ENCODE measurements at places on chromosomes 5 and 9.

GRCh38 chr5:139061856-139062255 lies 136.3 kb downstream of the SIL1 start:
- no peak for DNase-seq

DNA sequence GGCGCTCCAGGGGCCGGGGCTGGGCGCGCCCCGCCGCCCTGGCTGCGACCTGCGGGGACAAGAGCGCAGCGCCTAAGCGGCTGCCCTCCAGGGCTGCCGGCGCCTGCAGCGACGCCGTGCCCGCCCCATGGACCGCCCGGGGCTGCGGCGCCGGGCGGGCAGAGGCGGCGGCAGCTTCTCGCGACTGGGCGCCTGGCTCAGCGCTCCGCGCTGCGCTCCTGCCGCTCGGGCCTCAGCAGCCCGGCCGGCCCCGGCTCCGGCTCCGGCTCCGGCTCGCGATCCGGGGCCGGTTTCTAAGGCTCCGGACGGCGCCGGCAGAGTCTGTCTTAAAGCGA lies at the start of gene PITX1:
Gene PITX1, minus strand, starts transcription at position 328 of the 335 bp plus-strand sequence. CDS start 347 bp downstream, outside the sequence.
- no peak for DNase-seq

DNA sequence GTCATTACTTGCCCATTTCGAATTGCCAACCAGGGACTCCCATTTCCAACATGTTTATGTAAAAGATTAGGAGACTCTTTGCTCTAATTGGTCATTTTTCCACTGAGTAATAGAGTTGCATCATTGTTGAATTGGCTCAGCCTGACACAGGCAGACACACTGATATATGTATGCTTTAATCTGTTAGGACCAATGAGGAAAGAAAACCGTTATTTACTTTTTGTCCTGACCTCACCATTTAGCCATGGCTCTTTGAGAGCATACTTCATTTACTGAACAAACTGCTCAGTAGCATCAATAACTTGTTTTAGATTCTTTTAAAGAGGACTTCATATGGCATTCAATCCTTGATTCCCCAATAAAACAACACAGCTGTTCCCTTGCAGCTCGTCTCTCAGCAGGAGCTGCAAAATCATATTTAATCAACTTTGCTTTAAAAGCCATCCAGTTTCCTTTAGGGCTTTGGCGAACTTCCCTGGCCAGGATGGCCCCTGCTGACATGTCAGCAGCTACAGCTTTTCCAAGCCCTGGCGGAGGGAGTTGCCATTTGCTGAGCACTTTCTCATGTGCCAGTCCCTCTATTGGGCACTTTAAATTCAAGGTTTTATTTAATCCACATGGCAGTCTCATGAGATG lies 251.5 kb upstream of the TNC start:
- no peak for DNase-seq

GRCh38 chr9:88975966-88976889 lies 15.0 kb upstream of the S1PR3 start:
- no peak for DNase-seq

- DNase-seq, result no peak
These were observed 26.9 kb downstream of the RAI14 start for GRCh38 chr5:34682926-34683623.

- DNase-seq, result no peak
These were observed 90.0 kb downstream of the PDE8B start for GRCh38 chr5:77300451-77300850.
